ENCODE measurements at places on chromosomes 7 and 10.

DNA sequence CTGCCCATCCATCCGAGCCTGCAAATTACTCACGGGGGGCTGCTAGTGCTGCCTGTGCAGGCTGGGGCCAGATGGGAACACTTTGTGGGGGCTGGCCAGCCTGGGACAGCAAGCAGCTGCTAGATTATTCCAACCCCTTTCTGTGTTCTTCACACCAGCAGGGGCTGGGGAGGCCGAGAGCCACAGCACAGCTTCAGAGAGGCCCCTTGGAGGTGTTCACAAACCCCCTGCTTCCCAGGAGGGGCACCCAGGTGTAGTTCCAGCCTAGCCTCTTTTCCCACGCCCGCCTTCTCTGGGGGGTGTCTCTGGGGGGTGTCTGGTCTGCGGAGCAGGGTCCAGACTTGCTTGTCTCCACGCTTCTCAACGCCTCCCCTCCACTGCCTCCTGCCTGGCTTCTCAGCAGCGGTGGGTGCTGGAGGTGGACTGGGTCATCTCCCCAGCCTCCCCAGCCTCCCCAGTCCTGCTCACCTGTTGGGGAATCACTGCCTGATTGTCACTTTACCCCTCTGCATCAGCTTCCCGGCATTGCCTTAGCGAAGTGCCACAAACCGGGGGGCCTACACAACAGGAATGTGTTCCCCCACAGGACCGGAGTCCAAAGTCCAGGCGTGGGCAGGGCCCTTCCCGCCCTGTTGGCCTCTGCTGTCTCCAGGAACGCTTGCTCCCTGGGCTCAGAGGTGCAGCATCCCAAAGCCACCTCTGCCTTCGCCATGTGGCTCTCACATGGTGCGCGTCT lies 74.0 kb upstream of the EN2 start:
- no peak for DNase-seq

DNA sequence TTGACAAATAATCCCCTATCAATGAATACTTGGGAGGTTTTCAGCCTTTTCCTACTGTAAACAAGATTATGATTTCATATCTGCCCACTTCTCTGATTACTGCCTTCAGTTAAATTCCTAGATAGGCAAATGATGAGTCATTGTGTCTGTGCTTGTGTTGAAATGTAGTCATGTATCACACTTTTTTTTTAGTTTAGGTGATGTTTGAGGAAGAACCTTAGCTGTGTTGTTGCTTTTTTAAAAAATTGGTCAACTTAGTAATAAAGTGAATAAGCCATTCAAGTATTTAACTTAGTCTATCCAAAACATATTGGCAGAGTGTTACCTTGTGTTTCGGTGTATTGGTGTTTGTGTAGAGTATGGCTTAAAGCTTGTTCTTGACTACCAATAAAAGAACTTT lies 60.0 kb downstream of the WAC start:
- DNase-seq, result no peak

GRCh38 chr10:61189912-61190311 lies 245.9 kb upstream of the RHOBTB1 start:
- no peak for DNase-seq

GRCh38 chr7:135197343-135197742 lies 14.0 kb downstream of the WDR91 start:
- DNase-seq, result no peak

GRCh38 chr10:49128854-49129253 lies 5.0 kb downstream of the FAM170B start:
- no peak for DNase-seq

DNA sequence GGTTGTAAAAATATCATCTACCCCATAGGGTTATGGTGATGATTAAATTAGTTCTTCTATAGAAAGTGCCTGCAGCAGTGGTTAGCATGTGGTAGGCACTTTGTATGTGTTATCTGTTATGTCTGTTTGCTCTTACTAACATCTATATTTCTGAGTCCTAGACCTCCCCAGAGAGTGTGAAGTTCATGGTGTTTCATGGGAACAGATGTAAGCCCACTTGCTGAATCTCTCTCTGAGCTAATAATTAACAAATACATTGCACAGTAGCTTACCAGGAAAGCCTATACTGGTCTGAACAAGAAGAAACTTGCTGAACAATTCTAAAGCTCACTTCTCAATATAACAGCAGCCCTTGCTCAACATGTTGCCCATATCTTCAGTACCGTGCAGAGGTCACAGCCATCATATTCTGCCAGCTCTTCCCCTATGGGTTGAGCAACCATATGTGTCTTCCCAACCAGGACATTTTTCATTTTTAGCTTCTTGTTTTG lies 100.1 kb downstream of the NPSR1 start:
- DNase-seq, result no peak

- DNase-seq, result no peak
Observed at GRCh38 chr7:135197906-135198655, 13.2 kb downstream of the WDR91 start.

- no peak for DNase-seq
Observed at GRCh38 chr7:33946094-33946699, 40.9 kb downstream of the BMPER start.

DNA sequence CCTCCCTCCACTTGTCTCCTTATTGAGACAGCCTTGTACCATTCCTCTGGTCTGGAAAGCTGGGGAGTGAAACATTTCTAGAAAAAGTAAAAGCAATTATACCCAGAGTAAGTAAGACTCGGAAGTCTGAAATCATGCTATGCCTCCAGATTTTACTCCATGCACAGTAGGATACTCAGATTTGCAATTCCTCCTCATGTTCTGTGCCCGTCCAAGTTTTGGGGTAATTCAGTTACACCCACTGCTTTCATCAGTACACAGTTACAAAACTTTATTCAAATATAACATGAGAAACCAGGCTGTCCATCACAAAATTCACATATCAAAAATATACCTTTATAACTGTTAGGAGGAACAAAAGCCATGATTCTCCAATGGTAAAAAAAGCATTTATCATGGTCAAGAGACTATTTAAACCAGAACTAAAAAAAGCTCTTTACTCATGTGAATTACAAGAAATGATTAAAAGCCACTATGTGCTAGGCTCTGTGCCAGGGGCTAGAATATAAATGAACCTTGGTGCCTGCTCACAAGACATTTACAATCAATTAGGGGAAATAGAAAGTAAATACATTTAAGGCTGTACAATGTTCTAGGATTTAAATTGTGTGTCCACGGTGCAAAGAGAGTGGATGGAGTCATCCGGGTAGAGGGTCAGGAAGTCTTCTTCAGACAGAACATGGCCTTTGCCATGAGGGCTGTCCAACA lies 320.2 kb downstream of the ELMO1 start:
- DNase-seq, result no peak

Measured in activated CD4-positive, alpha-beta T cell treated with anti-CD3 and anti-CD28 coated beads for 1 hour (primary cell).